Activated gamma-delta T cell treated with anti-CD3 and anti-CD28 coated beads, Interleukin-2, amount 50 U/mL, for 16 hours (primary cell): ENCODE measurements at places on chromosomes 4 and X.

- DNase-seq = no peak
Observed at GRCh38 chr4:141654098-141654497, 17.7 kb downstream of the IL15 start.

DNA sequence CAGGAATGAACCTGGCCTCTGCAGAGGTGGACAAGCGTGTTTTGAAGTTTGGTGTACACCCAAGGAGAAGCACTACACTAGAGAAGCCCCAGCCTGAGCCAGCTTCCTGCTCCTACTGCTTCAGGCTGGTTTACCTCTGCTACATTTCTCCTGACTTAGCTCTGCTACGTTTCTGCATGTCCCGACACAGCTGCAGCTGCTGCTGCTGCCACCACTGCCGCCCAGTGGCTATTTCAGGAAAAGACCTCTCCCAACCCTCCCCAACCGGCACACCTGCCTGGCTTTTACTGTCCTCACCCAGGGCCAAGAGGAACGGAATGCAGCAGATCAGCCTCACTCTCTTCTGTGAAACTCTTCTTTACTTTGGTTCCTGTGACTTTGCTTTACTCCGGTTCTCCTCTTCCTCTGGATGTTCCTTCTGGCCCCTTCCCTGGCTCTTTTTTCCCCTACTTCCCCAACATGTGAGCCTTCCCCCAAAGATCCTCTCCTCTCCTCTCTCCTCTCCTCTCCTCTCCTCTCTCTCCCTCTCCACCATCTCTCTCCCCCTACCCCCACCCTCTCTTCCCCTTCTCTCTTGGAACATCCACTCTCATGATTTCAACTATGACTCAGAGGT lies 3.1 kb upstream of the P2RY4 start:
- DNase-seq = no peak

DNA sequence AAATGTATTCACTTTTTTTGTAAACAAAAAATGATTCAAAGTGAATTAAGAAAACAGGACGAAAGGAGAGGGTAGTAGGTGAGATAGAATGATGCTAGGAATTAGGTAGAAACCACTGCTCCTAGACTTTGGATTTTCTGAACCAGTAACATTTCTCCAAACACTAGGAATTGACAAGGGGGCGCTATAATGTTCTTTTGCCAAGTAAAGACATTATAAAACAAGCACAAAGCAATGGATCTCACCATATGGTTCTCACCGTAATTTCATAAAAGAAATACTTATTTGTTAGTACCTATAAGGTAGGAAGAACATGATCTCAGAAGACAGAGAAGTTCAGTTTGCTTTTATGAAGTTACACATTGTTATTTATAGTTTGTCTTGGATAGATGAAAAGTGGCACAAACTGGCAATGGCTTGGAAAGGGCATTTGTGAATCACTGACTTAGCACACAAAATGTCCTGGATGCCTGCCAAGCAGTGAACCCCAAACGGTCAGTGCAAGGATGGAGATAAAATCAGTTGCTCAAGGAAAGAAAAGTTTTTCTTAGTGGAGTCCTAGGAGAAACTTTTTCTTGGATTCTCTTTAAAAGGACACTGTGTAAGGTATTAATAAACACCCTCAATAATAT lies 8.1 kb upstream of the TBC1D1 start:
- no peak for DNase-seq

DNA sequence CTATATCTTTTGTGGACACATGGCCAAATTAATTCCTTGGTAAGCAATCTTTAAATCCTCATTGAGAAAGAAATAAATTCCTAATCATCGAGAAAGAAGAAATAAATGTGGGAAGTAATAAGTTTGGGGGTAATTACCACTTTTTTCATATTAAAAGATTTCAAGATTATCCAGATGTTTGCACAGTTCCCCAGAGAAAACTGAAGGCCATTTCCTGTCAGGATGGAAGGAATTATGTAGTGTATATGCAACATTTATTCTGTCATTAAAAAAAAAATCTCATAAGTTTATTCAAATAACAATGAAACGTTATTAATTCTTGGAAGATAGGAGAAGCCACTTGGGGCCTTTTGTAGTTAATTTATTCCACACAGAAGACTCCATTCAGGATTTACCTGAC lies 385.6 kb upstream of the NR3C2 start:
- no peak for DNase-seq

DNA sequence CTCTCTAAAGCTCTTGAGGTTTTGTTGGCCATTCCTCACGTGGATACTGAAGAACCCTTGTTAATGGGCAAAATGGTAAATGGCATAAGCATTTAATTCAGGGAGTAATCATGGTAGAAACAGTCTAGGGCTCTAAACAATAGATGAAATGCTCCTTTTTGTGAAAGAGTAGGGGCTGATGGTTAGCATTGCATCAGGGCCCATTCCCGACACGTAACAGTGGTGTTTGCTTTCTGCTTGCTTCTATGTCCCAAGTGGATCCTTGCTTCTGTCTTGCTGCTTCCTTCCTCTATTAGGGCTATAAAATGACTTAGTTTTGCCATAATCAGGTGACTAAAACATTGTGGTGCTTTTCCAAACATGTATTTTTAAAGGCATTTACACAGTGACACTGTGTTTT lies 230.9 kb upstream of the AFF2 start:
- DNase-seq = no peak

GRCh38 chrX:110006821-110007375 lies 4.0 kb downstream of the TMEM164 start:
- DNase-seq = no peak

DNA sequence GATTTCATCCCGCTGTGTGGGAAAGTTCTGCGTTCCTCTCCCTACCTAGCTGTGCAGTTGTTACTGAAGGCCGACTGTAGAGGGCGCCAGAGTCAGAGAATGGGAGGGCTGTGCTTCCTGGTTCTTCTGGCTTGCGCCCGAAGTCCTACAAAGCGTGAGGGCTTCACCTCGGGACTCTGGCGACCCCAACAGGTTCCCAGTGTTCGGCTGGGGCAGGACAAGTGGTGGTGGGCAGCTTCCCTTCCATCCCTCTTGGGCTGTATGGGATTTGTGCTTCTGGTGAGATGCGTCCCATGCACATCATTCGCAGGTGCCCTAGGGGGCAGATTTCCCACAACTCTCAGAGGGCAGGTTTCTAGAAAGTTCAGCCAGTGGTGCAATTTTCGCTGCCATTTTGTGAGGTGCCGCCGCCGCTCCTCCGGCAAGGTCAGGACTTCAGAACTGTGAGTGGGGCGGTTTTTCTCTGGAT lies 27.3 kb downstream of the CT45A1 start:
- DNase-seq = no peak

DNA sequence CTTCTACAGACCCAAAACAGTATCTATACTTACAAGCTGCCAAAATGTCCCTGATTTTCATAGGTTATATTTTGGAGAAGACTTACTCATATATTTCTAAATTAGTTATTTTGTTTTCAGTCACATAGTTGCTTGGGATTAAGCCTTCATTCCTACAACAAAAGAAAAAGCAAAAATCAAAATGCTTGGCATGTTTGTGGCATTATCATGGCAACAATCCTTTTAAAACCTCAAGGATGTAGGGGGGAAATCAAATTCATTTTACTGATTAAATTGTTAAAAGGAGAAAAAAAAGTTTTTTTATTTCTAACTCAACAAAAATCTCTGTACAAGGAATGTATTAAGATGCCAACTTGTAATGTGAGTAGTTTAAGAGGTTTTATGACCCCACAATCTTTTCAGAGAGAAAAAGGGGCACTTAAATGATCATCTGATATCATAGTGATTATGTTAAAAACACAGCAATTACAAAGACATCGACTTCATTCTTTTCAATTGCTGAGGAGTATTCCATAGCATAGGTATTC lies 23.5 kb downstream of the TXK start:
- no peak for DNase-seq

- DNase-seq = no peak
Observed at GRCh38 chr4:175109933-175110332, 191.8 kb downstream of the ADAM29 start.

- DNase-seq = no peak
Observed at GRCh38 chrX:132561483-132561882, 72.6 kb upstream of the MBNL3 start.

DNA sequence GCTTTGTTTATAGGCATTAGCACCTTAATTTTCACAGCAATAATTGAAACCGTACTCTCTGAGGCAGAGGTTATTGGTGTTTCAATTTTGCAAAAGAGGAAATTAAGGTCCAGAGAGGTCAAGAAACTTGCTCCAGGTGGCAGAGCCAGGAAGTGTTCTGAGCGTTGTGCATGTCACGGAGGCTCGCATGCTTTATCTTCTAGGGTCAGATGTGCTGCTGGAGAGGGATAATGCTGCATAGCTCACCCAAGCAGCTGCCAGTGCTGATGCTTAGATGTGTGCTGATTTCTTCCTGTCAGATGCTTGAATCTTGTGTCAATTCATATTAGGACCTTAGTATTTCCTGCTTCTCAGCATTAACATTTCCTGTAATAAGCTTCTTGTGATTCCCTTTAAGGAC lies 13.0 kb upstream of the FGF5 start:
- no peak for DNase-seq

- DNase-seq = peak; percentile 1
Observed at GRCh38 chrX:65035446-65035770, 59.2 kb upstream of the ZC4H2 start.

DNA sequence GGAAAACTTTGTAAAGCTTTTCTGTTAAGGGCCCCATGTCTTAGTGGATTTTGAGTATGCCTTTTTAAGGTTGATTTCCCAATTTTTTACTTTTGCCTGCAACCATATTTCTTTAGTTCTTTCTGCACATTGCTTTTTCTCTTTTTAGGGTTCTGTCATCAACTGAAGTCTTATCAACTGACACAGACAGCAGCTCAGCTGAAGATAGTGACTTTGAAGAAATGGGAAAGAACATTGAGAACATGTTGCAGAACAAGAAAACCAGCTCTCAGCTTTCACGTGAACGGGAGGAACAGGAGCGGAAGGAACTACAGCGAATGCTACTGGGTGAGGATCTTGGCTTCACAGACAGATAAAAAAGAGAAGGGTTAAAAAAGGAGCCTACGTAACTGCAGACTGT lies 27.8 kb downstream of the TAF1 start:
- DNase-seq = no peak

- no peak for DNase-seq
Observed at GRCh38 chrX:136250191-136251040, 784 bp downstream of the MAP7D3 start.

DNA sequence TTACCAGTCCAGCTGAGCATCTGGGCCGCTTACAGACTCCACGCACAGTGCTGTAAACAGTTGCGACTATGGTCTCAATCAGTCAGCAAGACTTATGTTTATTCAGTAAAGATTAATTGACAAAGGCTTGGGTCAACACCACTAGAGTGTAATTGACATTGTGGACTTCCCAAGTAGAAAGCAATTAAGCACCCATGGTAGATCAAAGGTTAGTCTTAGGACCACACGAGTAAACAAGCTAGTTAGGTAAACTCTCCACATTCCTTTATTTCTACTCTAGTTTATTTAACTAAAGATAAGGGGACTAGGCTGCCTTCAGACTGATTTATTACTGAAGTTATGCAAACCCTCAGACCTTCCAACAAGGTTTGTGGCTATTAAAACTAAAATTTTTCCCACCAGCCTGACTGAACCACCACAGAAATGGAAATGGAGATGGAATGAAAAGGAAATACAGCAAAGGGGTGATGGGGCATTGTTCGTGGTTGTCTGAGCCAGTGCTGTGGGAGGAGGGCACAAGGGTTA lies 44.2 kb downstream of the MTHFD2L start:
- no peak for DNase-seq

GRCh38 chr4:56218230-56218895 lies 168.9 kb downstream of the AASDH start:
- DNase-seq = no peak

DNA sequence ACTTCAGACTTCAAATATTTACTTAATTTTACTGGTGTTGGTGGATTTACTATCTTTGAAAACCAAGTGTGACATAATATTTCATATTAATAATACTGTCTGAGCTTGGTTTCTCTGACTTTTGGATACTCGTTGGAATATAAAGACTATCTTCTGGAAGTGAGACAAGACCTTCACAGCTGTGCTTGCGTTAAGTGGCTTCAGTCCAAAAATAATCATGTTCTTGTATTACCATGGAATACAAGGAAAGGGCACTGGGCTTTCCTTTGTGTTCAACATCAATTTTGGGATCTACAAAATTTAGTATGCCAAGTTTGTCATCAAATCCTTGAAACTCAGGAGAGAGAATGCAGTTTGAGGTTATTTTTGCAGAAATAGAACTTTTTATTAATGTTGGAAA lies 712.4 kb upstream of the LCORL start:
- no peak for DNase-seq

- DNase-seq = no peak
Observed at GRCh38 chr4:143127621-143128020, 57.1 kb upstream of the USP38 start.

- no peak for DNase-seq
Observed at GRCh38 chr4:20313237-20314030, 61.7 kb downstream of the SLIT2 start.

GRCh38 chr4:107740950-107741701 lies 21.1 kb upstream of the PAPSS1 start:
- no peak for DNase-seq

DNA sequence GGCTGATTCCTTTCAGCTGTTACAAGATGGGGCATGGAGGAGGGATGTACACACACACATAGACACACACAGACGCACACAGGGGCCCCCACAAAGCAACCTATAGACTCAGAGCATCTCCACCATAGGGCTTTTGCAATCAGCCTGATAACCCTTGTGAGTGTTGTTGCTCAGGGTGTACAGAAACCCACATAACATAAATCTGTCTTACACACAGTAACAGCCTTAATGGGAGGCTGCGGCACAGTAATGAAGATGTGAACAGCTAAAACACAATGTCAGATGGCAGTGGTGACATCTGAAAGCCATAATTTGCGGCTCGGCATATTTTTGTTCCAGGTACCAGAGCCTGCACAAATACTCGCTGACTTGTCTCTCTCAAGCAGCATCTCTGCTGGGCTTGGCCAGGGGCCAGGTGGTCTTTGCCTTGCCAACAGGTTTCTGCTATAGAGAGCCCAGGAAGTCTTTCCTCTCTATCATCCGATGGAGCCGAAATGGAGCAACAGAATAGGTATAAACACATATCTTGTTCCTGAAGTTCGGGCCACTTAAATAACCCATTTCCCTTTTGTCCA lies 357.2 kb upstream of the GATB start:
- DNase-seq = no peak

GRCh38 chrX:148588649-148589310 lies 88.4 kb downstream of the AFF2 start:
- DNase-seq = no peak

DNA sequence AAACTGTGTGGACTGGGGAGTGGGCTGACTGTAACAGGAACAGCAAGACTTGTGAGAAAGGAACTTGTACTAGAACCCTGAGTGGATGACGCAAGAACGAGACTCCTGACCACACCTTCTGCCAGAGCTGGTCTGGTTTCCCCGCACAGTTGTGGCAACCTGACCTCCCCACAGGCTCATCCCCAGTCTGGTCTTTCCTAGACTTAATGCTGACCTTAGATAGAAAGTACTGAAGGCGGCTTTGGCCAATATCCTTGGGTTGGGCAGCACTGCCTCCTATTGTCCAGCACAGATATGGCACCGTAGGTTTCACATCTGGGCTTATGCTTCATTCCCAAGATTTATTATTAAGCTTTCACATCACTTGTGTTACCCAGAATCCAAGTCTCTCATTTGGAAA lies 137.8 kb upstream of the FRG1 start:
- no peak for DNase-seq

- no peak for DNase-seq
Observed at GRCh38 chr4:128979934-128980333, 113.4 kb downstream of the SCLT1 start.
